RPMI8226 (cell line): ENCODE measurements at places on chromosomes 2 and 18.

DNA sequence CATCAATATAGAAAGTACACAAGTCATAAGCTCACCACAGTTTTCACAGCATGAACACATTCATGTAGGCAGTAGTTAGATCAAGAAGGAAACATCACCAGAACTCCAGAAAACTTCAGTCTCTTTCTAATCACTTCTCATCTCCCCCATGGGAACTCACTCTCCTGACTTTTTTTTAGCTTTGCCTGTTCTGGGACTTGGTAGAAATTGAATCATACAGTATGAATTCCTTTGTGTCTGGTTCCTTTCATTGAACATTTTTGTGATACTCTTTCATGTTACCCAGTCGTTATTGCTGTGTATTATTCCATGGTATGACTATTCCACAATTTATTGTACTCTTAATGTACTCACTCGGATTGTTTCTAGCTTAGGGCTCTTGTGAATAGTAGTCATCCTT, 160.2 kb downstream of the TAF4B start:
- no peak for DNase-seq

- no peak for DNase-seq
These were observed 185.5 kb downstream of the C1D start for GRCh38 chr2:67877301-67877700.

DNA sequence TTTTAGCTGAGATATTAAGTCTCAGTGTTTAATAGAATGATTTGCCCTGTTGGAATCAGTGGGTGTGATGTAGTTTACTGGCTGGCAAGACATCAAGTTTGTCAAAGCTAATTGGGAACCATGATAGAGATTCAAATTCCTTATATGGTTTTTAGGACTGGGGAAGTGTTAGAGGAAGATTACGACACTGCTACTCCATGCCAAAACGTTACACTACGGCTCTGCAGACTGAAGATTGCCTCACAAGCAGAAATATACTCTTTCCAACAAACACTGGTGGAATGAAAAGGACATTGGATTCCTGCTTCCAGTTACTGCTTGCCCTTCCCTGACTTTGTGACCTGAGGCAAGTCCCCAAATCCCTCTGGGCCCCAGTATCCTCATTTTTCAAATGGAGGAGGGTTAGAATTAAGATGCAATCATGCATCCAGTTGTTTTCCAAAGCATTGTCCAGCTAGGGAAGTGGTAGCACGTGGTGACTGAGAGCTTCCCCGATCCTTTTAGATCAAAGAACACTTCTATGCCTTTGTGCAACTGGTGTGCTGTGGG, 147.6 kb downstream of the CDC42EP3 start:
- no peak for DNase-seq

DNA sequence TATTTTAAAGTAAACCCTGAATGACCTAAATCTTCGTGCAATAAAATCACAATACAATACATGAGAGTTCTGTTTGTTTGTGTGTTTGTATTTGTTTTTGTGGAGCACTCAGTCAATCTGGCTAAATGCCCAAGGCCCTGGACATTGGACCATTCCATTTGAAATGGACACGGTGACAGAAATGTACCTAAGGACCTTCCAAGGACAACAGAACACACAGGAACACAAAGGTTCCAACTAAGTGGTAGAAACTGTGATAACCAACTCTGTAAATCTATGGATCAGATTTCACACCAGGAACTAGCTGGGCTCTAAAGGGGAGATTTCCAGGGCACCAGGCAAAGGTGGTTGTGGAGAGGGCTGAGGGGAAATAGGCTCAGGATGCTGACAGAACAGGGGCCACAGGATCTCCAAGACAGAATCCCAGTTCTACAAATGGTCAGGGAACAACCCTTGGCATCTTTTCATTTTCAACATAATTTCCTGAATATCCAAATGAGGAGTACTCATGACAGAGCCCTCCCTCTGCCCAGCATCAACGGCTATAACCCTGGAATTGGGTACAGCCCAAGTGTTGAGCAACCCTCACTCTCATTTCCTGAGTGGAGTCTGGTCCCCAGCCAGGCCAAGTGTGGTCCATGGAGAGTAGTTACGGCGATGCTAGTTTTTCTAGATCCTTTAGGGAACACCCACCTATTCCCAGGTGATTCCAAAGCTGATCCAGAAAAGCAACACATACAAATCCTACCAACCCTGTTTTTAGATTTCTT, 78.4 kb downstream of the NCKAP5 start:
- no peak for DNase-seq

- DNase-seq: no peak
These were observed 27.2 kb downstream of the FECH start for GRCh38 chr18:57559314-57559713.
